ENCODE measurements at places on chromosomes 11 and 22. TPM values are rescaled to one million over a fixed set of nuclear protein-coding genes. Genes with fewer than 3 reads are reported as not detected.

RAG2 gene
- total RNA-seq: not detected

OR2AT4 gene
- 2.3 TPM for total RNA-seq

DNA sequence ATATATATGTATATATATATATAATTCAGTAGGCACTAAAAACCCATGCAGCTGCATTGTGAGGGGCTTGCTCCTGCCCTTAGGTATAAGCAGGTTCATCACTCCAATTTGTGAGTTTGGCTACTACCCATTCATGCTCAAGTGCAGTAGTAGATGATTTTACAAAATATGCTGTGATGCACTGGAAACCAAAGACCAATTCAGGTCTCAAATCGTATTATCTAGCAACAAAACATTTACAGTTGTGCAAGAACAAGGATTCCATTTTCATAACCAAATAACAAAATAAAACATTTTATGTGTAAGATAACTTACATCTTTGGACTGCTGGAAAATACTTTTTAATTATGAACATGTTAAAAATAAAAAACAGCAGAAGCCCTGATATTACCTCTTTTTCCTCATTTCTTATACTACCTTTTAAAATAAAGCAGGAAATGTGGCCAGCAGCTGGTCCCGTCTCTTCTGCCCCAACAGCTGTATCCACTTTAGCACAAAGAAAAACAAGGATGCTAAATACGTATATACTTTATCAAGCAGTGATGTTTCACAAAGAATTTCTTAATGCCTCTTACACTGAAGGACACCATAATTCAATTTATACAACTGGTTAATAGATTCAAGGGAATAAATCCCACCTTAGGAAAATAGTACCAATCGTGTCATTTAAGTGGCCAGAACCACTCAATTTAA is 2.8 kb downstream of the CREBZF start:
- H3K27ac ChIP-seq: no peak overlapping the region
- peaks cover 14% of the 10 kb centered on the region for H3K4me1 ChIP-seq
- peaks cover 60% of the 10 kb centered on the region for H3K36me3 ChIP-seq
- peak; percentile 32 for DNase-seq

GRCh38 chr11:60974726-60975125 is 3.2 kb downstream of the CD6 start:
- H3K4me3 ChIP-seq: no peak overlapping the region
- peaks cover 32% of the 10 kb centered on the region for H3K27me3 ChIP-seq
- no peak for DNase-seq
- no peaks in the 10 kb centered on the region for H3K4me1 ChIP-seq
- no peak overlapping the region for H3K27ac ChIP-seq

DNA sequence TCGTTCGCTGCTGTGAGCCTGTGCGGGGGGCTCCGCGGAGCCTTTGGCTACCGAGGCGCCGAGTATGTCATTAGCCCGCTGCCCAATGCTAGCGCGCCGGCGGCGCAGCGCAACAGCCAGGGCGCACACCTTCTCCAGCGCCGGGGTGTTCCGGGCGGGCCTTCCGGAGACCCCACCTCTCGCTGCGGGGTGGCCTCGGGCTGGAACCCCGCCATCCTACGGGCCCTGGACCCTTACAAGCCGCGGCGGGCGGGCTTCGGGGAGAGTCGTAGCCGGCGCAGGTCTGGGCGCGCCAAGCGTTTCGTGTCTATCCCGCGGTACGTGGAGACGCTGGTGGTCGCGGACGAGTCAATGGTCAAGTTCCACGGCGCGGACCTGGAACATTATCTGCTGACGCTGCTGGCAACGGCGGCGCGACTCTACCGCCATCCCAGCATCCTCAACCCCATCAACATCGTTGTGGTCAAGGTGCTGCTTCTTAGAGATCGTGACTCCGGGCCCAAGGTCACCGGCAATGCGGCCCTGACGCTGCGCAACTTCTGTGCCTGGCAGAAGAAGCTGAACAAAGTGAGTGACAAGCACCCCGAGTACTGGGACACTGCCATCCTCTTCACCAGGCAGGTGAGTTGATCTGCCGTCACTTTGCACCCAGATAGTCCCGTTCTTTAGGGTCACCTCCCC is 1.0 kb downstream of the ADAMTS15 start:
- no peak for DNase-seq
- peaks cover 7% of the 10 kb centered on the region for H3K4me1 ChIP-seq
- no peak overlapping the region for H3K27ac ChIP-seq

DNA sequence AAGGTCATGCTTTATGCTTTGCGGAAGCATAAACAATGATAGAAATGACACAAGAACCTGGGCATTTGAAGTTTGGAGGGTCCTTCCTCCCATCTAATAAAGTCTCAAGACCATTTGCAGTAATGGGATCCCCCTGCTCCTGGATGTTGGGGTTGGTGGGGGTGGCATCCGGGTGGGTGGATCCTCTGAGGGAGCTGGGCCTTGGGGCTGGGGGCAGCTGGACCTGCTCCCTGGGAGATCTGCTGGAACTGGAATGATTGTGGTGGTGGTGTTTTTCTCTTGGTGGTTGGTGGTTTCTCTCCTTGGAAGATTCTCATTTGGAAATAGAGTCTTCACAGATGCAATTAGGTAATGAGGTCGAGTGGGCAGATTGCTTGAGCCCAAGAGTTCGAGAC is 2.2 kb upstream of the NAP1L4 start:
- no peak overlapping the region for H3K27ac ChIP-seq
- no peaks in the 10 kb centered on the region for H3K27me3 ChIP-seq
- no peak for DNase-seq
- H3K4me1 ChIP-seq: peaks cover 18% of the 10 kb centered on the region
- H3K4me3 ChIP-seq: no peak overlapping the region
- peaks cover 6% of the 10 kb centered on the region for H3K36me3 ChIP-seq

GRCh38 chr11:123264431-123264780 is 69.4 kb upstream of the CLMP start:
- DNase-seq: no peak
- no peaks in the 10 kb centered on the region for H3K4me1 ChIP-seq
- no peaks in the 10 kb centered on the region for H3K36me3 ChIP-seq
- H3K27me3 ChIP-seq: peaks cover 25% of the 10 kb centered on the region

DNA sequence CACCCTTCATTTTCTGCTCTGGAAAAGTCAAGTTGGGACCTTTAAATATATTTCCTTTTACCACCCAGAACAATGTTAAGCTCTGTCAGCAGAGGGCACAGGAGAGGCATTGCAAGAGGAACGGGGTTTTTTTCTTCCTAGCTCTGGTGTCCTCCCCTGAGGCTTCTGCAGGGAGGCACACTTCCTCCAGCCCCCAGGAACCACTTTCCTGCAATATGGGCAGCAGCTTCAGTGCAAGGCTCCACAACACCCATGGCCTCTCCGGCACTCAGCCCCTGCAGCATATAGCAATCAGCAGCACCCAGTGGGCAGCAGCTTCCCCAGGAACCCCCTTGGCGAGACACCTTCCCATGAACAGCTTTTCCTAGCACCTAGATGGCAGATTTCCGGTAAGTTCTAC is 101.4 kb downstream of the SYT9 start:
- no peaks in the 10 kb centered on the region for H3K27me3 ChIP-seq
- DNase-seq: peak; percentile 11
- no peaks in the 10 kb centered on the region for H3K36me3 ChIP-seq
- H3K4me1 ChIP-seq: no peaks in the 10 kb centered on the region

DNA sequence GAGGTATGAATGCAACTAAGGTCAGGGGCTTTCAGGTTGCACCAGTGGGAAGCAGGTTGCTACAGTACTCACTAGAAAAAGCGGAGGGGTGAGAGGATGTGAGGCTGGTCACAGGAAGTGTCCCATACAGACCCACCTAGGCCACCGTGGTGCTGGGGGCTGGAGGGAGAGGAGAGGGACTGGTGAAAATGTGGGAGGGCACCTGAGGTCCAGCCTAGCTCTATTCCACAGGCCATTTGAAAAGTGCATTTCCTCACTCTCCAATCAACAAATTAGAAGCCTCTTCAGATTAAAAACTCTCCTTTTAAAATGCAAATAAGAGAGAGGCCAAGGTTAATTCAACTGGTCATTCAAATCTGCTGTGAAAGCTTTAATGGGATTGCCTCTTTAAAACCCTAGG is 38.6 kb upstream of the NCAM1 start:
- no peak overlapping the region for H3K27ac ChIP-seq
- 0 out of 3 replicates have a peak, but pooled peaks cover 2% of the 10 kb centered on the region for H3K27me3 ChIP-seq
- DNase-seq: no peak
- no peaks in the 10 kb centered on the region for H3K36me3 ChIP-seq
- H3K4me3 ChIP-seq: no peak overlapping the region

Data from K562 (cell line).